NCI-H510A (cell line): ENCODE measurements at places on chromosomes 7 and 10.

DNA sequence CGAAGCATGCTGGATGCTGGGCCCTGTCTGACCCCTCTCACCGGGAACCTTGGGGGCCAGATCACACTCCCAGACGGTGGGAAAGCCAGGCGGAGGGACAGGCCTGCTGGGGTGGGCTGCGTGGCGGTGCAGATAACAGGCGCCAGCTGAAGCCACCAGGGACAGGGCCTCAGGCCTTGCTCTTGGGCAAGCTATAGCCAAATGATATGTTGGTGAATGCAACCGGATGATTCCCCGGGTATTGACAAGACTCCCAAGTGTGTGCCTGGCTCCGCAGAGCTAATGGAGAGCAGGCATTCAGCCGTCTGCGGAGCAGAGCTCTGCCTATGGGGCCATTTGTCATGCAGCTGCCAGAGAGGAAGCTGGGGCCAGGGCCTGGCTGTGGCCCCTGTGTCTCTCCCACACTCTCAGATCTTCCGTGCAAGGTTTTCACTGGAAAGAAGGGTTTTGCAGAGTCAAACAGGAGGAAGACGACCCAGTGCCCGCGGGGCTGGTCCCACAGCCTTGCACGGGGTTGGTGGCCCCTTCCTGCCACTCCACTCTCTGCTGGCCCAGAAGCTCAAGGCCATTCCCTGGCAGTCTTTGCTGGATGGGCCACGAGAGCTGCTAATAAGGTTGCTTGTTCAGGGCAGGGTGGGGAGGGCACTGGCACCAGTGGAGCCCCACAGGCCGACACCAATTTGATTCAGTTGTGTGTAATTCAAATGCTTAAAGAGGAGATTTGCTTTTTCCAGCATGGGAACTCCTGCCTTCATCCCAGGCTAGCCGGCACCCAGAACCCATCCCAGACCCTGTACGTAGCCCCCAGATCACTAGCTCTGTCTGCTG is 91.8 kb downstream of the PRKAG2 start:
- DNase-seq: no peak

DNA sequence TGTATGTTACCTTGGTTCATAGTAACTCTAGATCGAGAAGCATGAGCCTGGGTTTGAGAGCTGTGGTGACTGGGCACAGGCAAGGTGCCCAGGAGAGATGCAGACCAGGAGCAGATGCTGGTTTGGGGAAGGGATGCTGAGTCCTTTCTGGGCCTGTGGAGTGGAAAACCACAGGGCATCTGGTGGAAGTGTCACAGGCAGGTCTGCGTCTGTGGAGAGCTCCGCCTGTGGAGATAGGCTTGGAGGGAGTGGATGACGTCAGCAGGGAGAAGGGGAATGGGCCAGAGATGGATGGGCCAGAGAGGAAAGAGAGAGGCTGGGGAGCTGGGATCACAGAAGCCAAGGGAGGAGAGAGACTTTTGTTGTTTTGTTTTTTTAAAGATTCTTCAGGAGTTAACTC is 14.8 kb downstream of the CYP26A1 start:
- DNase-seq: no peak

DNA sequence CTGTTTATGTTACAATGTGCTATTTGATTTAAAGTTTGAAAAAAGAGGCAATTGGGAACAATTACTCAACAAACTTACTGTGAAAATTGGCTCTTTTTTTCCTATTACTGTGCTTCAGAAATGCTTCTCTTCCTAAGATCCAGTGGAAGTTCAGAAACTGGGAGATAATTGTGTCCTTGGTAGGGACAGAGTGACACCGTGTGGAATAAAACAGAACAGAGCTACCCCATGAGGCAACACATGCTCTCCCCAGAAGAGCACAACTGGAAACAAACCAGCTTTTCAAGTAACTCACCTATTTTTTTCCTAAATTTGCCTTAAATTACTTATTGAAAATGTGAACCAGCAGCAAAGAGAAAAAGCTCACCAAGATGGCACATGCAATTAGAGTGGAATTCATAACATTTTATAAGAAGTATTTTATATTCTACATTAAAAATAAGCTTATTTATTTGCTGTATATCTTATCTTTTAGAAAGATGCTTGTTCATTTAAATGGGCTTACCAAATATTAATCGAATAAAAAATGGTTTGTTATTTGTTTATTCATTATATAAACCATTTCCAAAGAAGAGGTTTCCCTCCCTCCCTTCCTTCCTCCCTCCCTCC is 346.1 kb upstream of the ANKRD30A start:
- DNase-seq: no peak

DNA sequence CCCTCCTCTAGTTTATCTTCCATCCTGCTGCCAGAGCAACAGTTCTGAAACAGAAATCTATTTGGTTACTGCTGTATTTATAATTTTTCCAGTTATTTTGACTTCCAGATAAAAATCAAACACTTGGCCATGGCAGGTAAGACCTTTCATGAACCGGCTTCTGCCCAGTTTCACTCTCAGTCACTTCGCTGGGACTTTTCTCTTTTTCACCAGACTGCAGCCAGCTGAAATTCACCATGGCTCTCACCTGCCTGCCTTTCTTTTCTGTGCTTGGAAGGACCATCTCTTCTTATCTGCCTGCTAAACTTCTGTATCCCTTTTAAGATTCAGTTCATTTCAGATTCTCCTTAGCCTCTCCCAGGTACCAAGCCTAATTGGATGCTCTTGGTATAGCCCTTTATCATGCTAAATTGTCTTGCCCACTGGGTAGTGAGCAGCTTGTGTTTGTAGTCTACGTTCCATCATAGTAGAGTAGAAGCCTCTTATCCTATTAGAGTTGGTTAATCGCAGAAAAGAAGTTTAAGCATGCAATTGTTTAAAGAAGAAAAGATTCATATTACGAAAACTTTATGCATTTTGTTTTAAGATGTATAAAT is 71.7 kb downstream of the TAF3 start:
- DNase-seq: no peak

- no peak for DNase-seq
Observed at GRCh38 chr10:1575481-1576244, 161.7 kb downstream of the ADARB2 start.

DNA sequence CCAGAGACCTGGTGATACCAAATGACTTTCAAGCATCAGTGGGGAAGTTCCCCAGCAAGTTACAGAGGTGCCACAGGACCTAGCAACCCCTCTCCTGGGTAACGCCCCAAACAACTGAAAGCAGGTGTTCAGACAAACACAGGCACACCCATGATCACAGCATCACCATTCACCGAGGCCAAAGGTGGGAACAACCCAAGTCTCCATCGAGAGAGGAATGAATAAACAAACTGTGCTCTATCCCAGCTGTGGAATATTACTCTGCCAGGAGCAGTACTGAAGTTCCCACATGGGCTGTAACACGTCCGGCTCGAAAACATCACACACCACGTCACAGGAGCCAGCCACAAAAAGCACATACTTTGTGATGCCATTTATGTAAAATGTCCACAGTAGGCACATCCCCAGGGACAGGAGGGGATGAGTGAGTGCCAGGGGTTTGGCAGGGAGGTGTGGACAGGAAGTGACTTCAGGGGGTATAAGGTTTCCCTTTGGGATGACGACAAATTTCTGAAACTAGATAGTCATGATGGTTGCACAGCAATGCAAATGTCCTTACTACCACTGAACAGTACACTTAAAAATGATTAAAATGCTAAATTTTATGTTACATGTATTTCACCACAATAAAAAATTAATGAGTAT is 222.8 kb downstream of the TNS3 start:
- no peak for DNase-seq

- no peak for DNase-seq
Observed at GRCh38 chr7:21966271-21966670, 20.6 kb upstream of the CDCA7L start.

DNA sequence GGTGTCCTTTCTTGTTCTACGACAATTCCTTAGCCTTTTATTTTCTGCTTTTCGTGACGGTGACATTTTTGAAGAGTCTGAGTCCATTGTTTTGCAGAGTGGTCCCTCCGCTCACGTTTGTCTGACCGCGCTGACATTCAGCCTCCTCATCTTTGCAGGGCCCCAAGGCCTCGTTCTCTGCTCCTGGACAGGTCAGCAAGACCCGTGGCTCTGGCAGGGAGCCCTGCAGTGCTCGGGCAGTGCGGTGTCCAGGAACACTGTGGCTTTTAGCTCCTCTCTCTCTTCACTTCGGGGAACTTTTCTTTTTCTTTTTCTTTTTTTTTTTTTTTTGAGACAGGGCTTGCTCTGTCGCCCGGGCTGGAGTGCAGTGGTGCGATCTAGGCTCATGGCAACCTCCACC is 142.5 kb downstream of the DNAJB6 start:
- no peak for DNase-seq

GRCh38 chr7:150790416-150791075 is 9.6 kb downstream of the TMEM176B start:
- DNase-seq: no peak

DNA sequence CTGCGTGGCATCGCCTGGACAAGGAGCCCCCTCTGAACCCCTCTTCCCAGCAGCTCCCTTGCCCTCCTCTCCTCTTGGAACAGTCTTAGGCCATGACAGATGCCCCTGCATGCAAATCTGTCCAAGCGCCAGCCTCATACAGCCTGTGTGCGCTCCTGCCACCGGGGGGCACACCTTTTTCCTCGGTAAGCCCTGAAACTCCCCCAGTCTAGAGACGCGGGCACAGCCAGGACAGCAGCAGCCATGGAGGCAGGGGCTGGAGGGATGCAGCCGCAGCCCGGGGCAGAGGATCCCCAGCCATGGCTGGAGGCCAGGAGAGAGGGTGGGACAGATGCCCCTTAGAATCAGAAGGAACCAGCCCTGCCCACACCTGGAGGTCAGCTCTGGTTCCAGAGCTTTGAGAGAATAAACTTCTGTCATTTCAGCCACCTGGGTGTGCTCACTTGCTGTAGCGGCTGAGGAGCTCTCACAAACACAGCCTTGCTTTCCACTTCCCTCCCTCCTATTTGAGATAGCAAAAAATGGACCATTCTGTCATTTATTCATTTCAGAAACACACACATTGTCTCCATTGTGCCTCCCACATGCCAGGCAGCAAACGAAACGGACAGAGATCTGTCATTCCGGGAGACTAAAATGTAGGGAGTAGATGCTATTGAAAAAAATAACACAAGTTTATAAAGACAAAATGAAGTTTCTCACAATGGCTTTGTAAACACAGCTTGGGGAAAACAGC is 241.5 kb downstream of the WDR37 start:
- DNase-seq: no peak

GRCh38 chr7:99459087-99459486 is 6.9 kb downstream of the ATP5MF start:
- no peak for DNase-seq

DNA sequence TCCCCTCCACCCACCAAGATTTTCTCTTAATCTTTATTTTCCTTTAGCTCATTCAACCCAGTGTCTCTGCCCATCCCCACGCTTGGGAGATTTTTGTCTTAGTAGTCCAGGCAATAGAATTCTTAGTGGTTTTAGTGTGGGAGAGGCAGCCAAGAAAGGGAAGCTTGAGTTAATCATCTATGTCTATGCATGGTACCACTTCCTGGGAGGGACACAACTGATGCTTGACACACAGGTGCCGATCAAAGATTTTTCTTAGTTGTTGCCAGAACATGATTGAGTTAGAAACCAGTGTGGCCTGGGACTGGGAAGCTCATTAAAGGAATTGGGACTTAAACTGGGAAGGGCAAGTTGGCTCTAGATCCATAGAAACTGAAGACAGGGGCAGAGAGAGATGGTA is 3.1 kb downstream of the STRA8 start:
- DNase-seq: no peak

DNA sequence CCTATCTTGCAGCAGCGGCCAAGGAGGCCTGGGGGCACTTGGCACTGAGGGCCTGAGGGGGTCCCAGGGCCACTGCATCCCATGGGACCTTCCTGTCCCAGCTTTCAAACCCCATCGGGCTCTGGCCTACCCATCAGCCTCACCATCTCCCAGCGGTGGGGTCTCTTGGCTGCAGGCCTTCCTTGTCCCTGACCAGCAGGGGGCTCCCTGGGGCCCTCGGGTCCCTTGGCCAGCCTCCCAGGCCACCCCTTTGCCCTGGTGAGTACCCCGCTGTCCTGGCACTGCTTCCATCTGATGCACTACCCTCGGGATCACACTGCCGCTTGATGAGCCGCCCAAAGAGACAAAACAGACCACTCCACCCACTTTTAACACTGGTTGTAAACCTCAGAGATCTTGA is 43.5 kb downstream of the YKT6 start:
- no peak for DNase-seq

DNA sequence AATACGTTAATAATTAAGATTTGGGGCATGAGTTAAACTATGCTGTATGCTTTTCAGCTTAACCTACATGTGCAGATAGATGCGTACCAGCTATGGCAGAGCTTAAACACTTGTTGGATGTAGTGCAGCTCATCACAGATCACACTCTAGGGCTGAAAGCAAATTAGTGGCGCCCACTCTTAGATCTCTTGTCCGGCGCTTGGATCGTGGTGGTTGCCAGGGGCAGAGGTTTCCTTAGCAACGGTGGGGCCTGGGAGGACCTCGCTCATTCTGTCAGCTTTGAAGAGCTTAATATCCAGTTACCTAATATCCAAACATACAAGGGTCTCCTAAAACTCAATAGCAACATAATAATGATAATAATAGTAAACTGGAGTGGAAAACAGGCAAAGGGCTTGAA is 548.2 kb upstream of the PFKP start:
- no peak for DNase-seq

DNA sequence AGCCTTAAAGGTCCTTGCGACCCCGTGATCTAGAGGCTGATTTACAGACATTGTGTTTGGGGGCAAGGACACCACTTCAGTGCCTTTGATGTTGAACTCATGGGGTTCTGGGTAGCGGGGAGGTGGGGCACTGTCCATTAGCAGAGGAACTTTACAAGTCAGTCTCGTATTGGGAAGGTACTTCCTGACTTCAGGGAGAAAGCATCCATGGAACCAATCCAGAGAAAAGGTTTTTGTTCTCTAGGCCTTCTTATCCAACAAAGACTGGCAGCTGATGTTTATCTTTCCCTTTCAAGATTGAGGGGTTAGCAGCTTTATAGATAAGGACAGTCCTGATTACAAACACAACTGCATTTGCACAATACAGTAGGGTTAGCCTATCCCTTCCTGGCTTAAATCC is 2.8 kb downstream of the GTPBP10 start:
- no peak for DNase-seq

DNA sequence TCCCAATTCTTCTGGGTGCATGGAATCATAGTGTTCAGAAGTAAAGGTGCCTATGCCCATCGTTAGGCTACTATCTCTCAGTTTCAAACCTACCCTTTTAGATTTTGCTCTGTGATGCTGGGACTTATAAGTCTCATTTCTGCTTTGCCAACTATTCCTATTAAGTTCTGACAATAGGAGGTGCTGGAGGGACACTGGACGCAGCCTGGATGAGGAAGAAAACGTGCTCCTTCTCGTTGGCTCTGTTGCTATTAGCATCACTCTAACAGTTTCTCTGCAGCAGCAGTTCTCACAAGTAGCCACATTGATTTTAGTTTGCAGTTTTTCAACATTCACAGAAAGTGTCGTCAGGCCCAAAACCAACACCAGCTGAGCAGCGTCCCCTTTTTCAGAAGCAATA is 72.4 kb downstream of the ABCC2 start:
- peak; percentile 22 for DNase-seq

- DNase-seq: no peak
Observed at GRCh38 chr7:16791071-16791470, 13.7 kb downstream of the AGR2 start.
